GOT3 (cell line): ENCODE measurements at places on chromosomes 7 and 10.
A peak's percentile ranks its signal among the peaks of the same experiment; 100 is the strongest.

GRCh38 chr7:80884511-80885195 is 34.2 kb downstream of the SEMA3C start:
- DNase-seq = no peak

DNA sequence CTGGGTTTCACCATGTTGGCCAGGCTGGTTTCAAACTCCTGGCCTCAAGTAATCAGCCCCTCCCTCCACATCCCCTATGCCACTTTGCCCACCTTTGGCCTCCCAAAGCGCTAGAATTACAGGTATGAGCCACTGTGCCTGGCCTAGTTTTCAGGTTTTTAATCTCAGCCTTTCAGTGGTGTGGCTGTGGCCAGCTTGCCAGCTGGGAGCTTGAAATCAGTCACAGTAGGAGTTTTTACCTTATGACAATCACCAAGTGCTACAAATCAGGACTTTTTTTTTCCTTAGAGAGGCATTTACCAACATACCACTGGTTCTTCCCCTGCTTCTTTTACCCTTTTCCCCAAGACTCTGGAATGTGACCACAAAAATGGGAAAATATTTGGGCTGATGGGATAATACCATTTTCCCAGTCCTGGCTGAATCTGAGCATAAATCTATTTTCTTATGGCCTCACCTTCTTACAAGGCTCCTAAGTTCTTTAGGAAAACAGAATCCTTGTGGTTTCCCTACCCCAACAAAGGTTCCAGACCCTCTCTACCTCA is 6.2 kb downstream of the STEAP4 start:
- DNase-seq = no peak

DNA sequence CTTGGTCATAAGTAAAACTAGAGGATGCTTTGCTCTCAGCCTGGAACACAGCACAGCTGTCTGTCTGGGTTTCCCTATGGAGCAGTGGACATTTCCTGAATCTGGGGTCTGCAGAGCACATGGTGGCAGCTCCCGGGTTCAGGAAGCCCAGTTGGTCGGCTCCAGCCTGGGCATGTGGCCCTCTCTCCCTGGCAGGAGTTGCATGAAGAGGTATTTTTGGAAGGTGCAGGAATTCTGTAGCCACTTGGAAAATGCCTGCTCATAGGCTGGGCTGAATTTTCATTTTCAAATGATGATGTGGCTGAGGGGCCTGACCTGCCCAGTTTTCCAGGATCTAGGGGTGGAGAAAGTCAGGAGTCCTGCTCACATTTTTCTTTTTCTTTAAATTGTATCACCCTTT is 6.7 kb upstream of the TPST1 start:
- DNase-seq = no peak

DNA sequence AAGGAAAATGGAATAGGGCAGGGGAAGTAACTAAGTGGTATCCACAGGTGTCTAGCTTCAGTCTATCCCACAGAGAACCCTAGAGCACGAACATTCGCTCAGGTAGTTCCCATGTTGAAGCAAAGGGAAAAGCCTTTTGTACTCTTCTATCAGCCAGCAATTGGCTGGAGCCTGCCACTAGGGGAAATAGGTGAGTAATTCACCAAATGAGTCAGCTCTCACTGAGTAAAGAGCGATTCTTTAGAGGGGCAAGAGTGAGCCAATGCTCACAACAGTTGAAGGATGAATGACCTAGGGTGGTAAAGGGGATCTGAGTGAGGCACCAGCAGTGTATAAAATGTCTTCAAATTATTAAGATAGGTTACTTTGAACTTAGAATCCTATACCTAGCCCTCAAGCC is 94.1 kb upstream of the ZNF800 start:
- DNase-seq = no peak

DNA sequence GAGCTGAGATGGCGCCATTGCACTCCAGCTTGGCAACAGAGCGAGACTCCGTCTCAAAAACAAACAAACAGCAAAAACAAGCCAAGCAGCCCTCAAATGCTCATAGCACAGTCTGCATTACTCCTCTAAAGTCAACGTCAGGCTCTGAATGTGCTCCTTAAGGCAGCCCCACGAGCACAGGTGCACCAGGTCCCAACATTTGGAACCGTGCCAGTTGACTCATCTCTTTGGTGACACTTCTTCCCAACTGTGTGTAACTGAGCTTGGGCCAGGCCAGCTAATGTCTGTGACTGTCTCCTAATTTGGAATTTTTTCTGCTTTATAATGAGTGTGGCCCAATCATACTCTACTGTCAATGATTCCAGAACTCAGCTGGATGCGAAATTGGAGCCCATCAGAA is 66.3 kb upstream of the EFCAB10 start:
- DNase-seq = no peak

GRCh38 chr7:2014391-2015241 is 218.1 kb downstream of the MAD1L1 start:
- DNase-seq = no peak

DNA sequence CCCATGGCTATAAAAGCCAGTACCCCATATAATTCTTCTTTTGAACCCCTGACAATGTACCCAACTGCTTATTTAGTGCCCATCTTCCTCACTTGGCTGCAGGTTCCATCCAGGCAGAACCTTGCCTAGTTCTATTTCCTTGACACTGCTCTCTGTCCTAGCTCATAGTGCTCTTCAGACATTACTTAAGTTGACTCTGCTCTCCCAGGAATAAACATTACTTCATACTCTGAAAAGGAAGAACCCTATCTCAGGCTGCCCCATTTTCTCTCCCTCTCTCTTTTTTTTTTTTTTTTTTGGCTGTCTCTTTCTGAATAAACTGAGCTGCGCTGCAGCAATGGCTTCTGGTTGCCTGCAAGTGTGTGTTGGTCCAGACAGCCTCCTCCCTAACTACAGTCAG is 21.0 kb downstream of the ACTA2 start:
- DNase-seq = no peak

- DNase-seq = no peak
These were observed 85.2 kb upstream of the GLCCI1 start for GRCh38 chr7:7883394-7883793.

GRCh38 chr10:78628976-78629375 is 439.8 kb upstream of the ZMIZ1 start:
- DNase-seq = no peak

DNA sequence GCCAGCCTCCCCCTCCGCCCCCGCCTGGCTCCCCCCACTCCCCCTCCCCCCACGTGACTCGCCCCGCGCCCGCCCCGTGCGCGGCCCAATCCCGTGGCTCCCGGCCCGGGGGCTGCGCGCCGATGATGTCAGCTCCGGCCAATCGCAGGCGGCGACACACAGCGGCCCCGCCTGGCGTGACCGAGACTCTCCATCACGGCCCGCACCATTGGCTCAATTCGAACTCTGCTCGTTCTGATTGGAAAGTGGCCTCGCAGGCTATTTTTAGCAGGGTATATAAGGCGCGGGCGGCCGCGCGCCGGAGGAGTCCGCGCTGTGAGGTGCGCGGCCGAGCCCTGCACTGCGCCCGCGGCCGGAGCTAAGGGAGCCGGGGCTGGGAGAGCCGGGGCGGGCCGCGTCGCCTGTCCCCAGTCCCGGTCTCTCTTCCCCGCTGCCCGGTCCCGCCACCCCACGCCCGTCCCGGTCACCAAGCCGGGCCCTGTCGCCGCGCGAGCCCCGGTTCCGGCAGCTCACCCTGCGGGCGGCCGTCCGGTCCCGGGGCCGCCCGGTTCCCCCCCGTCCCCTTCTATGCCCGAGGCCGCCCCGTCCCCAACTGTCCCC is 342 bp upstream of the KLF6 start:
- DNase-seq = peak; percentile 98

- DNase-seq = no peak
These were observed 65.5 kb downstream of the OSBPL3 start for GRCh38 chr7:24914465-24914859.
